ENCODE measurements at places on chromosomes 4 and X.

- no peak for DNase-seq
These were observed 143.2 kb downstream of the LHFPL1 start for GRCh38 chrX:112536544-112536943.

GRCh38 chrX:71420686-71421085 is 54.5 kb downstream of the TAF1 start:
- DNase-seq: no peak

GRCh38 chr4:138510053-138510452 is 267.9 kb upstream of the SLC7A11 start:
- no peak for DNase-seq

DNA sequence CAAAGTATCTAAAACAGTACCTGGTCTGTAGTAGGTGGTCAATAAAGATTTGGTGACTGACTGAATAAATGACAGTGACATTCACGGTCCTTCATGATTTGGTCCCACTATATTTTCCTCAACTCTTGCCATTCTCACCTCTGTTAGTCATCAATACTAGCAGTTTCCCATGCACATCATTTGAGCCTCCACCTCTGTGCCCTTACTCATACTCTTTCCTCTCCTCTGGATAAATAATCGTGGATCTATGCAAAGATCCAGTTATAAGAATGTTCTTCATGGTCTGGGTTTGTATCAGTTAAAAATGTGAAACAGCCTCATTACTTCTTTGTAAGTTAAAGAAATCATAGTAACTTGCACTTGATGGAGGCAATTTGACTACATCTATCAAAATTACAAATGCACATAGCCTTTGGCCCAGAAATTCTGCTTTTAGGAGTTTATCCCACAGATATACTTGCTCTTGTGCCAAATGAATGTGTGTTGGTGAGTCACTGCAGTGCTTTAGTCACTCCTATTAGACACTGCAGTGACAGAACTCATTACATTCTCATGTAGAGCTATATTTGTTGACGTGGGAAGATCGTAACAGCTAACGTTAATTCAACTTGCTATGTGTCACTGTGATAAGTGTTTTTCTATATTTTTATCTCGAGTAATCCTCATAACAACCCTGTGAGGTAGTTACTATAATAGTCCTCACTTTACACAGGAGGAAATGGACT is 121.9 kb upstream of the SMIM10 start:
- DNase-seq: no peak

- DNase-seq: no peak
These were observed 969.1 kb upstream of the PCDH10 start for GRCh38 chr4:132180020-132180427.

DNA sequence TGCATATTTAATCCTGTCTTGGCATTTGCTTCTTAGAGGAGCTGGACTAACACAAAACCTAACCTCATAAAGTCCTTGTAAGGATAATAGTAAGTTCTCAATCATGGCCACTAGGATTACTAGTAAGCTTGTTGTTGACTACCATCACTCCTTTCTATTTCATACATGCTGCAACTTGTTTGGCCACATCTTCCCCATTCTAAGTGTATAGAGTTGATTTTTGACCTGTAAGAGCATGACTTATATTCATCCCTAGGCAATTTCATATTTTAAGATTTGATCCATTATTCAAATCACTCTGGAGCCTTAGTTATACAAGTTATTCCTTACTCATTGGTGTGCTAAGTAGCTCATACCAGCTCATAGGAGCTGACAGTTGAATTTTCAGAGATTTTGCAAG is 109.4 kb downstream of the EFHC2 start:
- DNase-seq: no peak

- no peak for DNase-seq
These were observed 29.3 kb downstream of the BEND4 start for GRCh38 chr4:42123071-42123644.

- DNase-seq: no peak
These were observed 49.5 kb downstream of the HELQ start for GRCh38 chr4:83405844-83406816.

- no peak for DNase-seq
These were observed 157.3 kb downstream of the PRDM5 start for GRCh38 chr4:120765260-120765680.

DNA sequence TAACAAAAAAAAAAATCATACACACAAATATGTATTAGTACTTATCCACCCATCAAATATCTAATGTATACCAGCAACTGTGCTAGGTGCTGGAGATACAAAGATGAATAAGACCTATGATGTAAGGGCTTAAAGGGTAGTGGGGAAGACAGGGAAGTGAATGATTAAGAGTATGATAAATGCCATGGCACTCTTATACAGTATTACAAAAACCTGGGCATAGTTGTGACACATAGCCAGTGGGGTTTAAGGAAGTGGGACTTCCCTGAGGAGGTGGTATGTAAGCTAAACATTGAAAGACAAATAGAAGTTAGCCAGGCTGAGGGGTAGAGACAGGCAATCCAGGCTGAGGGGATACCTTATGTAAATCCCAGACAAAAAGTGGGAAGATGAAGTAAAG is 23.5 kb downstream of the CHM start:
- no peak for DNase-seq

DNA sequence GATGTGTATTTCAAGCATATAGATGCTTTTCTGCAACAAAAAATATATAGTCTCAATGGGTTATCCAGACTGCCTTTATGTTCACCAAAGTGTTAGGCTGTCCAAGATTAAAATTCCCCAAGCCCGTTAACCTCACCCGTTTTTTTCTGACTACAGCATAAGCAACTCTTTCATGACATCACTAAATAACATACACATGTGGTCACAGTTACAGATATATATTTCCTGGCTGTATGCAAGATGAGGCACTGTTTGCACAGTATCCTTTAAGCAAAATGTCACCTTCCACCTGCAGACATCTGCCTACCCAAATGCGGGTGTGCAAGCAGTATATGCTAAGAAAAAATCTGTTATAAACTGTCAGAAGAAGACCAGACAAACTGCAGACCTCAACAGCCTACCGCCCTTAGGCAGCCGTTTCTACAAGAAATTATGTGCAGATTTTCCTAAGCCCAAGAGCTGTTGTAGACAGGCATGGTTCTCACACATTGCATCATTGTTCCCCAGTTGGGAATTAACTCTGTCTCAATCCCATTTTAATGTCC is 183.1 kb upstream of the MXRA5 start:
- DNase-seq: no peak

- no peak for DNase-seq
These were observed 130.2 kb downstream of the CHRDL1 start for GRCh38 chrX:110665223-110666002.

DNA sequence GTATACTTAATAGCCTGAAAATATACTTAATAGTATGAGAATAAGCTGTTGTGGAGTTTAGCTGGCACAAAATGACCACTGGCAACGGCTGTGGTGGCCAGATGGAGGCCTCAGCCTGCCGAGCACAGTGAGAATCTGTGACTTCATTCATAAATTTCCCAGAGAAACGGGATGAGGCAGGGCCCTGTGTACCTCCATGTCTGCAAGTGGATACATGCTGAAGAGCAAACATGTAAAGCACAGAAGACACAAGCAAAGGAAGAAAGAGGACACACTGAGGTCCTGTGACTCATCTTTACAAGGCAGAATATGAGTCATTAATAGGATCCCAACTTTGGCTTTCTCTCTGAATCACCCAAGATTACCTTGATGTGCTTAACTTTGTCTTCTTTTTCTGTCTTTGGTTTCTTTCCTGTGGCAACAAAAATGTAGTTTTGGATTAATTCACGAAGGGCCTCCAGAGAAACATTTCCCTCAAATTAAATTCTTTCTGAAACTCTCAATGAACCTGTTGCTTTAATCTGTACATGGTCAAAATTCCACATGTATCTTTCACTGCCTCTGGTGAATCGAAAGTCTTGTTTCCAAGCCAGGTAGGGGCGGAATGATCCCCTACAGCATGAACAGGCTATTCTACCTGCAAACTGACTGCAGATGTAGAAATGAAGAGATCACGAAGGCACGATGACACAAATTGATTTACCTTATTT is 56.4 kb downstream of the IRF2 start:
- no peak for DNase-seq

- DNase-seq: no peak
These were observed 46.1 kb upstream of the EOLA2 start for GRCh38 chrX:149984411-149984810.

- no peak for DNase-seq
These were observed 212.4 kb upstream of the TTC29 start for GRCh38 chr4:147157860-147158701.

- no peak for DNase-seq
These were observed 119.8 kb downstream of the GUCY2F start for GRCh38 chrX:109362101-109362500.

DNA sequence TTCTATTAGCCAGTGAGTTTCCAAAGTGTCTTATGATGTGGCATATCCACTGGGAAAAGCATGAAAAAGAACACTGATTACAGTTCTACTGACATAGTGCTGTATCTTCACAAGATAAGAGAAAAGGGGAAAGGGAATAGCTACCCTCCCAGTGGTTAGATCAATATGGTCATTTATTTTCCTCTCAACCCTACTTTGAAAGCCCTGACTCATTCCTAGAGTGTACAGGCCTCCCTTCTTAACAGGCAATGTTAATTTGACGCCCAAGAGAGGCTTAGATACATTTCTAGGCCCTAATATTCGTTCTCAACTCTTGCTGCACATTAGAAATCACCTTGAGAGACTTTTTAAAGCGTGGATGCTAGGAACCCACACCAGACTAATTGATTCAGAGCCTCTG is 20.4 kb upstream of the BRS3 start:
- DNase-seq: no peak

DNA sequence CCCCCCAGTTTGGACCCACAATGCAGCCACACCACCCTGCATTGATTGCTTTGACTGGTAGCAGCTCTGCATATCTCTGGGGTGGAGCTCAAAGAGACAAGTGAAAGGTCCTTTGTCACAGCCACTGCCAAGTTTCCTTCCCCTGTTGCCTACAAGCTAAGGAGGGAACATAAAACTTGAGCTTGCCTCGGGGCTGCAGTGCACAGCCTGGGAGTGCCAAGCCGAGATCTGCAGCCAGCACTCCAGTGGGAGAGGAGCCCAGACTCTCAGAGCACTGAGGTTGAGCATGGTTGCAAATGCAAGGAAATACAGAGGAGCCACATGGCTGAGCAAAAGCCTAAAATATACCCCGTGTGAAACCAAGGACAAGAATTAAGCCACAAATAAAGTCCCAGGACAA is 142.2 kb downstream of the DKK2 start:
- DNase-seq: no peak

GRCh38 chrX:31070057-31070468 is 1.8 kb downstream of the FTHL17 start:
- no peak for DNase-seq

DNA sequence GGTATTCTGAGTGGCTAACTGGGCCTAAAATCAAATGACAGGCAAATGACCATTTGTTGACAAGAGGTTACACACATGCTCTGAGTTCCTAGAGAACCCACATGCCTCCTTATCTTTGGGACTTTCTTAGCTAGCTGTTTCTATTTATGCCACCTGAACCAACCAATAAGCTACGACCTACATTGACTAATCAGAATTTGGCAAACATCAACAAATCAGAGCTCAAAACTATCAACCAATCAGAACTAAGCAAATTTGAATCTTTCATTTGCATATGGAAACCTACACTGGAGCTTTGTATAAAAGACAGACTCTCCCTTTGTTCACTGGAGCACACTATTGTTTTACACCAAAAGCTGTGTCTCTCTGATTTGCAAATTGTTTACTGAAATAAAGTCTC is 192.0 kb downstream of the CXXC4 start:
- DNase-seq: no peak

DNA sequence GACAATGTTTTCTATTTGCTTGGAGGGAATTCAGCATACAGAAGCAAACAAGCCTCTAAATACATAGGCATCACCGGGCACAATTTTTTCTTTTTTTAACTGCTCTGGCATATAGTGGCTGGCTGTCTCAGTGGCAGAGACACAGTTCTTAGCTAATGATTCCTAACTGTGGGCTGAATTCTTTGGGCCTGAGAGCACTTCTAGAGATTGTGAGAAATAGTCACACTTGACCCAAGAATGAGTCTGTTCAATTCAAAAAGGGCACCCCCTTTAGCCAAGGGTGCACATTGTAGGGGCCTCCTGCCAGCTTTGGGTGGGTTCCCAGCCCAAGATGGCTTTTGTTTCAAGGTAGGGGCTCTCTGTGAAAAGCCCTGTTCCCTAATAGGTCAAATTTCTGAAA is 345.7 kb downstream of the ARHGAP10 start:
- no peak for DNase-seq

All from NCI-H446 (cell line).